Germinal center (tissue), 1 donor: ENCODE measurements at places on chromosomes 12 and 14.

GRCh38 chr14:83975841-83976770 lies 1553.8 kb upstream of the FLRT2 start:
- no peak for DNase-seq

- DNase-seq, result no peak
Observed at GRCh38 chr12:107564946-107565345, 120.7 kb upstream of the PWP1 start.

DNA sequence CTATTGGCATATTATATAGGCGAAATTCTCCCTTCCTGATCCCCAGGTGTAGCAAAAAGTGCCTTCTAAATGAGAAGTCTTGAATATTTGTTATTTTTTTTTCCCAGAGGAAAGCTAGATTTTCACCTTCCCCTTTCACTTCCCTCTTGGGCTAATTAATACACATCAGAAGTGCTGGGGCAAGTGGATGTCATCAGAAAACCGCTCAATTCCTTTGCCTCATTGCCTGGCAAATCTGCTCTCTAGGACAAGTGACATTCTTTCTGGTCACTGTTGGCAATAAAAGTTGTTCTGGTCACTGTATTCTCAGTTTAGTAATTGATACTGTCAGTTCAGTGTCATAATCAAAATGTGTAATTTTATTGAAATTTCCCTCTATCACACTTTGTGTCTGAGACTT lies 174.5 kb downstream of the ETNK1 start:
- no peak for DNase-seq

DNA sequence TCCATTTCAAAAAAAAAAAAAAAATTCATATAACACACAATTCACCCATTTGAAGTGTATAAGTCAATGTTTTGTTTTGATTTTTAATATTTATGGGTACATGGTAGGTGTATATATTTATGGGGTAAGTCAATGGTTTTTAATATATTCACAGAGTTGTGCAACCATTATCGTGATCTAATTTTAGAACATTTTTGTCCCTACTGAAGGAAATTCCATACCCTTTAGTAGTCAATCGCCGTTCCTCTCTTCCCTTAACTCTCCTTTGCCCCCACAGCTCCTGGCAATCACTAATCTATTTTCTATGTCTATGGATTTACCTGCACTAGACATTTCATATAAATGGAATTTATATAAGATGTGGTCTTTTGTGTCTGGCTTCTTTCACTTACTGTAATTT lies 92.8 kb downstream of the TRAFD1 start:
- no peak for DNase-seq

GRCh38 chr12:9944391-9944790 lies 12.2 kb upstream of the CLEC2A start:
- DNase-seq, result no peak
